ENCODE measurements at places on chromosomes 2 and 18.

- no peak for DNase-seq
Observed at GRCh38 chr2:151007365-151007764, 254.3 kb downstream of the RBM43 start.

- no peak for DNase-seq
Observed at GRCh38 chr2:54572262-54572635, 116.1 kb downstream of the SPTBN1 start.

DNA sequence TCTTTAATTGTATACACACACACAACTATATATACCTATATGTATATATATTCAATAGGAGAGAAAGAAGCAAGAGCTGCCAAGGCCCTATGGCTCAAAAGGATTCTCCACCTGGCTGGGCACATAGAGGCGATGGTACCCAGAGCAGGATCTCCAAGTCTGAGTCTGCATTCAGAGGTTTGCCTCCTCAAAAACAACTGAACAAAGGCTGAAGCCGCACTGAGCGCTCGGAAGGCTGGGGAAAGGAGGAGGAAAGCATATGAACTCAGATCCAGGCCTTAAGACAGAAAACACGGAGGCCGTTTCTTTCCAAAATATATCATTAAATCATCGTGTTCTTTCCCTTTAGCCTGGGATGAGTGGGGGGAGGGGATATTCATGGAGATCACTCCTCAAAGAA, 3.6 kb downstream of the HOXD12 start:
- DNase-seq: no peak

- DNase-seq: peak; percentile 8
Observed at GRCh38 chr2:62391696-62392095, 114.3 kb downstream of the TMEM17 start.

GRCh38 chr2:212421556-212422334, 116.9 kb downstream of the ERBB4 start:
- DNase-seq: no peak

DNA sequence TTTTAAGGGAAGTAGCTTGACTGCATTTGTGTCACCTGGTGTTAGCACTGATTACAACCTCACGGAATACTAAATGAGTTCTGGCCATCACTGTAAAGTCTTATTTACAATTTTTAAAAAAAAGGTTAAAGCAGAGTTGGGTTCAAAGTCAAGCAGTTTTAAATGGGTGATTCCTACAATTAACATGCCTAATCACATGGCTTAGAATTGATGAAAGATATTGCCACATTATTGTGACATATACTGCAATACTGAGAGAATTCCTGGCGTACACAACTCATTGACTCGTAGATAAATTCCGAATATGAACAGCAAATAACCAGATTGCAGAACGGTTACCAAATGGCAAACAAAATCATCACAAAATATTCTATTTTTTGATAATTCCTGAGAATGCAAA, 34.2 kb downstream of the ROCK2 start:
- no peak for DNase-seq

All from Kasumi-1 (cell line).